T-cell (primary cell): ENCODE measurements at places on chromosomes 1 and 21.

- H3K4me3 ChIP-seq, result no peak overlapping the region
- H3K36me3 ChIP-seq, result no peaks in the 10 kb centered on the region
- no peak for DNase-seq
- H3K27ac ChIP-seq, result no peak overlapping the region
- no peaks in the 10 kb centered on the region for H3K27me3 ChIP-seq
Observed at GRCh38 chr1:207603777-207604176, 41.2 kb upstream of the CR1L start.

GRCh38 chr1:207128336-207128921 is 24.4 kb downstream of the C4BPA start:
- H3K27ac ChIP-seq, result no peak overlapping the region
- H3K36me3 ChIP-seq, result no peaks in the 10 kb centered on the region
- no peaks in the 10 kb centered on the region for H3K27me3 ChIP-seq
- no peak overlapping the region for H3K4me3 ChIP-seq
- no peaks in the 10 kb centered on the region for H3K4me1 ChIP-seq

GRCh38 chr1:182624577-182624976 is 20.4 kb upstream of the RGS16 start:
- DNase-seq, result no peak
- no peak overlapping the region for H3K27ac ChIP-seq
- H3K27me3 ChIP-seq, result no peaks in the 10 kb centered on the region

GRCh38 chr21:46119144-46119636 is 21.3 kb downstream of the COL6A2 start:
- no peak overlapping the region for H3K4me3 ChIP-seq
- no peaks in the 10 kb centered on the region for H3K27me3 ChIP-seq
- no peaks in the 10 kb centered on the region for H3K4me1 ChIP-seq
- no peak for DNase-seq

DNA sequence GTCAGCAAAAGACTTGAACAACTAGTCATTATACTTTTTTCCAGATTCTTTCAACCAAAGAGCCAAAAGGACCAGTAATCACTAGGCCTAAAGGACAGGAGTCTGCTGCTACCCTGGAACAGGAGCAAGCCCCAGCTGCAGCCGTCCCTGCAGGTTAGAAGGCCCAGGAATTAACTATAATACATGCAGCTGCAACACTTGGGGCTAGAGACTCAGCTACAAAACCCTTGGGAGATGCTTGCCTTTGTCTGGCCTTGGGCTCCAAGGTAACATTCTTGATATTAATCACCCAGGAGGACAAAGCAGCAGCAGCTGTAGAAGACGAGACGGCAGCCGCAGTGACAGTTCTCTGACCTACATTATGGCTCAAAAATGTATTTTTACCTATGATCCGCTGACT is 841.2 kb upstream of the ADGRL4 start:
- H3K27ac ChIP-seq, result no peak overlapping the region
- no peak for DNase-seq
- no peaks in the 10 kb centered on the region for H3K27me3 ChIP-seq
- no peaks in the 10 kb centered on the region for H3K4me1 ChIP-seq
- H3K4me3 ChIP-seq, result no peak overlapping the region
- H3K36me3 ChIP-seq, result no peaks in the 10 kb centered on the region
